Eye (tissue), 1 donor: ENCODE measurements at places on chromosomes 7 and 10.

- no peak for DNase-seq
Measured at GRCh38 chr7:158650821-158651225, 53.8 kb downstream of the NCAPG2 start.

- DNase-seq = no peak
Measured at GRCh38 chr7:73446682-73447081, 13.1 kb downstream of the FZD9 start.

GRCh38 chr10:44028384-44029137 lies 356.3 kb downstream of the CXCL12 start:
- no peak for DNase-seq

- DNase-seq = no peak
Measured at GRCh38 chr7:55325371-55325792, 39.8 kb upstream of the LANCL2 start.

- no peak for DNase-seq
Measured at GRCh38 chr7:83204715-83205114, 42.0 kb upstream of the PCLO start.

GRCh38 chr10:52635651-52636050 lies 136.9 kb downstream of the MBL2 start:
- no peak for DNase-seq

DNA sequence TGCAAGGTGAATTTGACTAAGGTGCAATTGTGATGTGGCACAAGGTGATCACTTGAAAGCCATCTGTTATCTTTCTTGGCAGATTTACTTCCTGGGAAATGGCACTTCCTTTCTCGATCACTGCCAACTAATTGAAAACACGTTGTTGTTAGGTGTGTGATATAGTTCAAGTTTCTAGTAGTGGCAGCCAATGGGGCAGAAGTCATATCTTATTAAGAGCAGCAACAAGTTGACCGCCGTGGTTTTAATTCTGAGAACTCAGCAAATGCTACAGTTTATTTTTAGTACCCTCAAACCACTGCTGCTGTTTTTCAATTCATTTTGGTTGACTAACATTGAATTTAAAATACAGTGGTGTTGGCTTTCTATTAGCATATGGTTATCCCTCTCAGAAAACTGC lies 1.6 kb downstream of the CHN2 start:
- no peak for DNase-seq

GRCh38 chr10:96509017-96509641 lies 4.6 kb downstream of the TLL2 start:
- peak; percentile 14 for DNase-seq

GRCh38 chr10:114100848-114101741 lies 57.4 kb downstream of the ADRB1 start:
- DNase-seq = peak; percentile 80

DNA sequence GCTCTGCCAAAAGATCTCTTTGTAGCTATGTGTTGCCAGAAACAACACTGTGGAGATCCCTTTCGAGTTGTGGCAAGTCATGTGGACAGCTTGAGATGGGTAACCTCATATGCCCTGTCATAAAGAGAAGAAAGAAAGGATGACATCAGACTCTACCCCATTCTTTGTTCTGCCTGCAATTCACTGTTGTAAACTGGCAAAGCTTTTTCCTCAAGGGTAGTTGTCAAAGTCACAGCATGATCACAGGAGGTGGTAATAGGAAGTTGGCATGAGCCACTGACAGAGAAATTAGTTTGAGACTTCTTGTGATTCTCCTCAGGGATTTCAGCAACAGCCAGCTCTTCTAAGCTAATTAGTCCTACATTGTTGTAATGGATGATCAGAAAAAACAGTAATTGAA lies 19.4 kb upstream of the MINDY3 start:
- DNase-seq = peak; percentile 53

DNA sequence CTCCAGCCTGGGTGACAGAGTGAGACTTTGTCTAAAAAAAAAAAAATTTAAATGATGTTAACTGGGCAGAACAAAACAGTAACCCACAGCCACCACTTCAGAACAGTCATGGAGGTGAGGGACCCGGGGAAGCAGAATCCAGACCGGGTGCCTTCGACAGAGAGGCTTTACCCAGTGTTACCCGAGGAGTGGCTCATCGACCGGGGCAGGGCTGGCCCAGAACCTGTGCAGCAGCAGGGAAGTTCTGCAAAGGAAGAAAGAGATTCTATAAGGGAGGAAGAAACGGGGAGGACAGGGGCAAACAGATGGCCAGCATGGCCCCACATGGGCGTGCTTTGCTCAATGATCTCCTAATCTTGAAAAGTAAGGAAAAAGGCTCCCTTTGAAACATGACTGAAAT lies 26.0 kb upstream of the UBE3C start:
- DNase-seq = no peak

DNA sequence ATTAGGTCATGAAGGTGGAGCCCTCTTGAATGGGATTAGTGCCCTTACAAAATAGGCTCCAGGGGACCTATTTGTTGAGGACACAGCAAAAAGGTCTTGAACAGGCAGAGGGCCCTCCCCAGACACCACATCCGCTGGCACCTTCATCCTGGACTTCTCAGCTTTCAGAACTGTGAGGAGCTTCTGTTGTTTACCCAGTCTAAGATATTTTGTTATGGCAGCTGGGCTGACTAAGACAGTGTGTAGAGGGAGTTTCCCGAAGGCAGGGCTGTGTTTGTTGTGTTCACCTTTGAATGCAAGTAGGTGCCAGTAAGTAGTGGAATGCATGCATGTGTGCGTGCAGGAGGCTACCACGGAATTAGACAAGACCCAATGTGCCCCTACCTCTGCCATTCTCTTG lies 106.7 kb downstream of the PTPRE start:
- DNase-seq = no peak

DNA sequence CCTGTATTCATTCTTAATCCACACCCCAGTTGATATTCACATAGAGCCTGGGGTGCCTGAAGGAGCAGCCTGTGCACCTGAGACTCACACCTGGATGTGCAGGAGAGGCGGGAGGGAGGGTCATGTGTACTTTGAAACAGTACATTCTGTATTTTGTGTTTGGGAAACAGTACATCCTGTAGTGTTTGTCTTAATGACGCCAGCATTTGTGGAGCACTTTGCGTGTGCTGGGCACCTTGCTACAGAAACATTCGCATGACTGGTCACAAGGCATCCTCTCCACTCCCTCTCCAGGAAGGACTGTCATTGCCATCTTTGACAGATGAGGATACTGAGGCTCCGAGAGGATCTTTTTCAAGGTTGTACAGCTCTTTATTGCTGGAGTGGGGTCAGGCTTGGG lies 132.1 kb downstream of the TACC2 start:
- DNase-seq = no peak

GRCh38 chr7:41010967-41011366 lies 691.9 kb downstream of the INHBA start:
- peak; percentile 45 for DNase-seq

GRCh38 chr10:44356139-44357022 lies 28.5 kb downstream of the CXCL12 start:
- DNase-seq = no peak

DNA sequence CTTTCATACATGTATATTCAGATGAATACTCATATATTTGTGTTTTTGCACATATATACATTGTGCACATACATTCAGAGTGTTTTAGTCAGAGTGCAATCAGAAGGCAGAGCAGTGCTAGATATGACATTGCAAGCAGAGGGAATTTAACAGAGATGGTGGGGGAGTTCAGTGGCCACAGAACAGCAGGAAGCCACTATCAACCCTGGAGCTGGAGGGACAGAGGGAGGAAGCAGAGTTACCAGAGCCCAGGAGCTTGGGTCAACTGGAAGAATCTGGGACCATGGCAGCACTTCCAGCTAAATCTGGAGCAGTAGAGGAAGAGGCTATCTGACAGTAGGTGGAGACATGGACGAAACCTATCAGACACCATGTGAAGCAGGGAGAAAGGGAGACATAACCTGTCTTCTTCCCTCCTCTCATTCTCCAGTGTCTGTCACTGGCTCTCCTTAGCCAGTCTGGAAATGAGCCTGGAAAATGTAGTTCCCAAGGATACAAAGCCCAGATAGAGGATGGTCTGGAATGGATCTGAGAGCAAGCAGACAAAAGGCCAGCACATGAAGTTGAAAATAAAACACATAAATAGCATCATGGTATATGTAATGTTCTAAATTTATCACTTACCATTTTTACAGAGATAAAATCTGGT lies 33.6 kb upstream of the HERPUD2 start:
- DNase-seq = no peak

GRCh38 chr10:116163333-116164131 lies 109.5 kb downstream of the GFRA1 start:
- no peak for DNase-seq

DNA sequence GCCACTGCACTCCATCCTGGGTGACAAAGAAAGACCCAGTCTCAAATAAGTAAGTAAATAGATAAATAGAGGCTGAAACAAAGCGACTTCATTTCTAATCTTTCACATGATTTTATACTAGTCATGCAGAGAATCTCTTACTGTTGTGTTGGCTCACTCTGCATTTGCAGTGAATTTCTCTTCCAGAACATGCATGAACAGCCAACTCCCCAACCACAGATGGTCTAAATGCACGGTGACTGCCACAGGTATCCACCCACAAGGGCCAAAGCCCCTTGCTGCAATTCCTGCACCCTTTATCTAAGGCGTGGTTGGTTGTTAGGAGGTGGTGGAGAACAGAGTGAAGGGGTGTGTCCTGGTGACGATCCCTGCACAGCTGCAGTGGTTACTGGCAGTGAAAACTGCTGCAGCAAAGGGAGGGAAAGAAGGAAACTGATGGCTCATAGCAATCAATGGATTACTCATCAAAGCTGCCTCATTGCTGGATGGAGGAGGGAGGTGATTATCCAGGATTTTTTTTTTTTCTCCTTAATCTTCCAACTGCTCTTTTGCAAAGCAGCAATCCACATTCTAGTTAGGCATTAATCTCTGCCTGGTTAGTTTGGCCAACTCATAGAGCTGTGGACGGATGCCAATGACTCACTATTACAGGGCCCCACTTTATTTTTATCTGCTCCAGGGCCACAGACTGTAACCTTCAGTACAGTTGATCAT lies 50.6 kb downstream of the PRTFDC1 start:
- peak; percentile 32 for DNase-seq

- DNase-seq = no peak
Measured at GRCh38 chr7:140416560-140416959, 12.7 kb downstream of the RAB19 start.

DNA sequence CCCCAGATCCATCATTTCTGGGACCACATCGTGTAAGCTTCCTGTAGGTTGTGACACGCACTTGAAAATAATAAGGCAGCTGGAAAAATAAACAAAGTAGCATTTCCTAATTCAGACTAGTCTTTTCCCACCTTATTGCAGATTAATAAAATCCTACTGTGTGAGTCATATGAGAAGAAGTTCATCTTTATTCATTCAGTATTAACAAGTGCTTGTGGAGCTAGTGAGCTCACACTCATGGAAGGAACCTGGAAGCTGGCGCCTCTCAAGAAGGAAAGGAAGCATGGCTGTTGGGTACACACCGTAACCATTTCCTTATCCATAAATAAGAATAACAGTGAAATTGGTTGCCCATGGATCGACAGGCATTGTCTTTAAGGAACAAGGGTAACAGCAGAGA lies 152.6 kb upstream of the PFKP start:
- DNase-seq = no peak

- DNase-seq = peak; percentile 7
Measured at GRCh38 chr7:65951837-65952578, 30.0 kb downstream of the GUSB start.

DNA sequence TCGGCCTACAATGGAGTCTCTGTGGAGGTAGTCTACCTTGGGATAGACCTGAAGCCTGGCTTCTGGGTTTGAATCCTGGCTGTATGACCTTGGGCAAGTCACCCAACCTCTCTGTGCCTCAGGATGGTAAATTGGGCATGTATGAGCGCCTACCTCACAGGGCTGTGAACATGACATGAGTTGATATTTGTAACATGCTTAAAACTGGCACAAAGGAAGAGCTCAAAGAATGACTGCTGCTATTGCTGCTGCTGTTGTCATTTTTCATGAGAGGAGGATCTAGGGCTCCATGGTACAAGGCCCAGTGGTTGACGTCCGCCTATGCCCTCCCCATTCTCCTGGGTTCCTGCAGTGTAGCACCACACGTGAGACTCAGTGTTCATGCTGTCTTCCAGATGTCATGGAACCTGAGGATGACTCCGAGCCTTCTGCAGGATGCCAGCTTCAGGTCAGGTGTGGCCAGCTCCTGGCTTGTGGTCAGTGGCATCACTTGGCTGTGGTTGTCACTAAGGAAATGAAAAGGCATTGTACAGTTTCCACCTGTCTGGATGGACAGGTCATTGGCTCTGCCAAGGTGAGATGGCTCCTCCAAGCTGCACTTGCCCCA lies 95.0 kb downstream of the WDFY4 start:
- DNase-seq = no peak

- peak; percentile 64 for DNase-seq
Measured at GRCh38 chr10:58968389-58968755, 208.1 kb upstream of the PHYHIPL start.

- no peak for DNase-seq
Measured at GRCh38 chr7:152424348-152425108, 11.3 kb downstream of the KMT2C start.

- no peak for DNase-seq
Measured at GRCh38 chr10:62248465-62248864, 20.2 kb downstream of the RTKN2 start.

GRCh38 chr7:76326646-76327233 lies 24.3 kb downstream of the HSPB1 start:
- no peak for DNase-seq

GRCh38 chr10:83849150-83849549 lies 290.2 kb upstream of the GHITM start:
- DNase-seq = no peak

GRCh38 chr10:114234132-114234531 lies 4.9 kb upstream of the VWA2 start:
- no peak for DNase-seq

GRCh38 chr7:2164646-2165045 lies 68.1 kb downstream of the MAD1L1 start:
- no peak for DNase-seq

DNA sequence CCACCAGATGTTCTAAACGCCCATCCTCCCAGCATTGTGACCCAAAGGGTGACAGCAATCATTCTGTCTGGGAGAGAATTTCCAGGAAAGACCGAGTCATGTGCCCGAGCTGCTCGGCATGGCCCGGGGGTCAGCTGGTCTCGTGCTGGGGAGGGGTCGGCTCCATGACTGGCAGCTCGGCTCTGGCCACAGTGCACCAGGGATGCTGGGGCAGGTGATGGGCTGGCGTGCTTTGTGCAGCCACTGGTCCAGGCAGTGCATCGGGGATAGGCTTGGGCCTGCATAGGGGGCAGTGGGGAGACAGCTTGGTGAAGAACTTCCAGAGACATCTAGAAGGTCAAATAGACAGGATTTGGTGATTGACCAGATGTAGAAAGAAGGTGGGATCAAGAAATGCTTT lies 39.2 kb upstream of the PSMG3 start:
- DNase-seq = no peak

DNA sequence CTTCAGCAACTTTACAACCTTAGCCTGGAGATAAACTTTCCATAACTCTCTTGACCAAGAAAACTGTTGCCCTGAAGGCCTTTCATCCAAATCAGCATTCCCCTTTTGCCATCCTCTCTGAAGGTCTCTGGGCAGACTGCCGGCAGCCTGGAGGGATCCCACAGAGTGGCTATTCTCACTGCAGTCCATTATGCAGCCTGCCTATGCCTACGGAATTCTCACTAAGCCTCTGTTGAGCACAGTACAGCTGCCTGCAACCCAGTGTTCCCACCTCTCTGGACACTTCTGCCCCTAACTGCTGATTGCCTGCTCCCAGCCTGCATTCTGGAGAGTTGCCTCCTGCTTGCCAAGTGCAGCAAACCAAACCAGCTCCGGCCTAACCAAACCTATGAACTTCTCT lies 548.9 kb upstream of the STEAP1 start:
- DNase-seq = no peak
